ENCODE measurements at places on chromosomes 13 and 19. TPM values are rescaled to one million over a fixed set of nuclear protein-coding genes. Genes with fewer than 3 reads are reported as not detected.

GRCh38 chr13:87398047-87398446 is 273.1 kb upstream of the SLITRK5 start:
- no peak for DNase-seq

GRCh38 chr19:16419669-16420335 is 52.0 kb downstream of the EPS15L1 start:
- DNase-seq = no peak

GRCh38 chr13:67140006-67140405 is 90.1 kb downstream of the PCDH9 start:
- DNase-seq = no peak

GRCh38 chr13:26978081-26978860 is 193.3 kb downstream of the USP12 start:
- DNase-seq = no peak

GRCh38 chr19:29247471-29247870 is 34.5 kb upstream of the UQCRFS1 start:
- peak; percentile 61 for DNase-seq

DNA sequence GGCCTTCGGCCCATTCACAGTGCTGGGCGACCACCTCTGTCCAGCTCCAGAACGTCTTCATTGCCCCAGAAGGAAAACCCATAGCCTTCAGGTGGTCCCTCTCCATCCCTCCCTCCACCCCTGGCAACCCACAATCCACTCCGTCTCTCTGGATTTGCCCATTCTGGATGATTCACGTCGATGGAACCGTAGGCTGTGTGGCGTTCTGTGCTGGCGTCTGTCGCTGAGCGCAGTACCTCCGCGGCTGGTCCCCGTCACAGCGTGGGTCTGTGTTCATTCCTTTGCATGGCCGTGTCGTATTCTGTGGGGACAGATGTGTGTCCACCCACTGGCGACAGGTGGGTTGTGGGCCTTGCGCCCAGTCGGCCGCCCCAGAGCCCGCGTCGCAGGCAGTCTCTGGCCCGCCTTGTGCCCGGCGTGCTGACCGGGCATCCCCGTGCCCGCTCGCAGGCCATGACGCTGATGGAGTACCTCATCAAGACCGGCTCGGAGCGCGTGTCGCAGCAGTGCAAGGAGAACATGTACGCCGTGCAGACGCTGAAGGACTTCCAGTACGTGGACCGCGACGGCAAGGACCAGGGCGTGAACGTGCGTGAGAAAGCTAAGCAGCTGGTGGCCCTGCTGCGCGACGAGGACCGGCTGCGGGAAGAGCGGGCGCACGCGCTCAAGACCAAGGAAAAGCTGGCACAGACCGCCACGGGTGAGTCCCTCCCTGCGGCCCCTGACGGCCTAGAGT is 10.1 kb downstream of the EPN1 start:
- DNase-seq = no peak

DNA sequence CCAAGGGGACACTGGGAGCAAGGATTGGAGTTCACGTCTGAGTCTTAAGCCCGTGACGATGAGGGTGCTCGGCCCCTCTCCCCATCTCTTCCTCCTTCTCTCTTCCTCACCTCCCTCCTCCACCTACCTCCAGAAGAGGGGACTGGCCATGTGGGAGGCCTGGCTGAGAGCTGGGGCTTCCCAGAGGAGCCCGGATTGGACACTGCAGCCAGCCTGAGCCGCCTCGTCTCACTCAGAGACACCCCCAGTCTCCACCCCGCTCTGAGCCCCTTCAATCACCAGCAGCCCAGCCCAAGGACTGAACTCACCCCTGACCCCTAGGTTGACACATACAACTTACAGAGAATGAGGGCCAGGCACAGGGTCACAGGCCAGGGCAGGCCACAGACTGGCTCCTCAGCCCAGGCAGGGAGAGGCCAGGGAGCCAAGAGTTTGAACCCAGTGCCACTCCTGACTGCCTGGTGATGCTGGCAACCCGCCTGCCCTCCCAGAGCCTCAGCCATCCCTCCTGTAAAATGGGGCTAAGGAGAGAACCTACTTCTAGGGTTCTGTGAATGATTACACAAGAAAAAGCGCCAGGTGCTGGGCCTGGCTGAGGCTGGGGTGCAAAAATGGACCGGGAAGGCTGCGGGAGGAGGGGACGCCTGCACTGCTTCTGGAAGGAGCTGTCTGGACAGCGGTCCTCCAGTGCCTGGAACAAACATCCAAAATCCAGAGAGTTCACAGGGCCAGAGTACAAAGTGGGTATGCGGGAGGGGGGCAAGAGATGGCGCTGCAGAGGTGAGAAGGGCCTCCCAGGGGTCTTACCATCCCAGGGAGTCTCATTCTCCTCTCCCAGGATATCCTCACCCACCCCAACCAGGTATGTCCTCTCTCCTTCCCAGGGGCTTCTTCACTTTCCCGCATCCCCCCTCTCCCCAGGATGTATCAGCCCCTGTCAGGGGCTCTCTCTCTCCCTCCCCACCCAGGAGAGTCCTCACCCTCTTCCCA is 1.1 kb downstream of the CD79A start:
- no peak for DNase-seq

GRCh38 chr19:55460670-55461258 is 678 bp downstream of the ISOC2 start:
- peak; percentile 83 for DNase-seq

- no peak for DNase-seq
Observed at GRCh38 chr19:49180659-49181058, 23.1 kb downstream of the TRPM4 start.

DNA sequence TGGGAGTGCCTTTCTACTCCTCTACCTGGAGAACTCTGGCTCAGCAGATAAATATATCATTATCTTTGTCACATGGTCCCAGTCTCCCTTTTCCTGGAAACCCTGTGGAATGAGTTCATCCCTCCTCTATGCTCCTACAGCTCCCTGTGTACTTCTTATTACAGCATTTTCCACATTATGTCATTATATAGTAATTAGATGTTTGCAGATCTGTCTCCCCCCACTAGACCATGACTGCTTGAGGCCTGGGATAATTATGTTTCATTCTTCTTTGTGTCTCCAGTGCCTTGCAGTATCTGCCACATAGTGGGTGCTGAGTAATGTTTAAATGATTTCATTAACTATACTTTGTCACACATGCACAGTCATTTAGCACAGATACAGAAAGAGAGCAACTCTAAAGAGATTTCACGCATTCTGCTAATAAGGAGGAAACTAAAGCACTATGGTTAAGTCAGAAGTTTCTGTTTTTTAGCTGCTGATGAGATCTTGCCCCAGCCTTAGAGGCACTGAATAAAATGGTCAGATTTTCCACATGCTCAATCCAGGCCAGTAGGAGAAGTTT is 66.1 kb upstream of the DIAPH3 start:
- peak; percentile 71 for DNase-seq

- no peak for DNase-seq
Observed at GRCh38 chr19:54218259-54218658, 4.5 kb downstream of the LILRB3 start.

DNA sequence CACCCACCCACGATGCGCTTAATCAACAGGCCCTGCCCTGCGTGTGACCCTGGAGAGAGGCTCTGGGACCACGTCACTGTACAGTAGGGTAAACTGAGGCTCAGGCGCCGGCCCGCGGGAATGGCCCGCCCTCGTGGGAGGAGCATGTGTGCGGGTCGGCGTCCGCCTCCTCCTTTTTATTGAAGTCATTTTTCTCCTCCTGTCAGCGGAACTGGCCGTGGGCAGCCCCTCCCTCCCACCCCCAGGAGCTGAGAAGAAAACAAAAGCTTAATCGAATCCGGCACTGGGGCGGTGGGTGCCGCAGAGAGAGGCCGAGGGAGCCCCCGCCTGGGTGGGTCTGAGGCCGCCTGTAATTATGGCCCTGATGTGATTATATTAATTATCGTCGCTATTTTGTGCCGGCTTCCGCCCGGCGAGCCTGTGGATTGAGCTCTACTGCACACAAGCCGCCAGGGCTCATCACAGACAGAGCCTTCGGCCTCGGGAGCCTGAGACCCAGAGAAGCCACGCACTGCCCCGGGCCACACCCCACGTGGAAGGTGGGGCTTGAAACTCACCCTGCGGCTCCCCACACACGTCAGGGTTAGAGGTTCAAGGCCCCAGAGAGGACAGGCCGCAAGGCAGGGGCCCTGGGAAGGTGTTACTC is 7.0 kb downstream of the C2CD4C start:
- peak; percentile 37 for DNase-seq

GRCh38 chr13:51020600-51020999 is 90.5 kb downstream of the C13orf42 start:
- no peak for DNase-seq

- no peak for DNase-seq
Observed at GRCh38 chr13:111080642-111081041, 34.5 kb upstream of the ARHGEF7 start.

GRCh38 chr13:65631078-65631477 is 1599.1 kb downstream of the PCDH9 start:
- no peak for DNase-seq

Gene C19orf38
- total RNA-seq = not detected

Gene PSG7
- total RNA-seq = not detected

Gene CEACAM8
- not detected for total RNA-seq

Gene USF2
- 90.8 TPM for total RNA-seq

Gene RDH8
- not detected for total RNA-seq

Gene SGCG
- 0.88 TPM for total RNA-seq

Gene PEAK3
- not detected for total RNA-seq

Gene ZNF146
- total RNA-seq = 124 TPM

Gene MEIOSIN
- not detected for total RNA-seq

Gene FBXL12
- total RNA-seq = 26.4 TPM

Gene CDX2
- total RNA-seq = not detected

Data from A673 (cell line).